ENCODE measurements at places on chromosomes 4 and X.
A peak's percentile ranks its signal among the peaks of the same experiment; 100 is the strongest.

GRCh38 chr4:13261486-13262257 lies 222.5 kb downstream of the RAB28 start:
- DNase-seq, result peak; percentile 22

GRCh38 chr4:138405466-138405891 lies 163.3 kb upstream of the SLC7A11 start:
- DNase-seq, result no peak

DNA sequence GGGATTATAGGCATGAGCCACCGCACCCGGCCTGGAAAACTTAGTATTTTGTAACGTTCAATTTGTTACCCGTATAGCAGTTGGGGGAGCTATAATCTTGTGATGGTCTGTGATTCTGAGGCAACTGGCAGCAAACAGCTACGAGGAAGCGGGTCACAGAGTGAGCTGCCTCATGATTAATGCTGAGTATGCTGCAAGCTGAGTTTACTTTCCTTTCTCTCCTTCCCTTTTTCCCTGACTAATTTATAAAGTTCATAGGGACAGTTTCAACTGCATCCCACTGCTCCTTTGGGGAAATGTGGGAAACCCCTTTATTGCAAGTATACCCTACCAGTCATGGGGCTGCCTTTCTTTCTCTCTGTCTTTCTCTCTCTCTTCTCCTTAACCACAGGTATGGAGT lies 17.7 kb upstream of the ELOVL6 start:
- no peak for DNase-seq

GRCh38 chrX:78092296-78092695 lies 11.8 kb upstream of the PGK1 start:
- peak; percentile 70 for DNase-seq

DNA sequence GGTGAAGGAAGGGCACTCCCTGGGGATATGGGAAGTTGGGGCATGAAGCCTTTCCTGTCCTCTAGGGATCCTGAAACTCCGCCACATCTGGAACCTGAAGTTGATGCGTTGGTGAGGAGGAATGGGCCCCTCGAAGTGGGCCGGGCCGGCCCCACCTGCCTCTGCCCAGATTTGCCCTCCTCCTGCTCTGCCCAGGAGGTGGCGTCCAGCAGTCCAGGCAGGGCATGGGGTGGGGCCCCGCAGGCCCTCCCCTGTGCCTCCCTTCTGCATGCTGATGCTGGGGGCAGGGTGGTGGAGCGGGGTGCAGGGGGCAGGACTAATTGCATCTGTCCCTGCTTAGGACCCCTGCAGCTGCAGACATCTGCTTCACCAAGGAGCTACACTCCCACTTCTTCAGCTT lies 1.8 kb downstream of the TAFAZZIN start:
- no peak for DNase-seq

- no peak for DNase-seq
Observed at GRCh38 chrX:135513130-135513515, 7.3 kb upstream of the INTS6L start.

DNA sequence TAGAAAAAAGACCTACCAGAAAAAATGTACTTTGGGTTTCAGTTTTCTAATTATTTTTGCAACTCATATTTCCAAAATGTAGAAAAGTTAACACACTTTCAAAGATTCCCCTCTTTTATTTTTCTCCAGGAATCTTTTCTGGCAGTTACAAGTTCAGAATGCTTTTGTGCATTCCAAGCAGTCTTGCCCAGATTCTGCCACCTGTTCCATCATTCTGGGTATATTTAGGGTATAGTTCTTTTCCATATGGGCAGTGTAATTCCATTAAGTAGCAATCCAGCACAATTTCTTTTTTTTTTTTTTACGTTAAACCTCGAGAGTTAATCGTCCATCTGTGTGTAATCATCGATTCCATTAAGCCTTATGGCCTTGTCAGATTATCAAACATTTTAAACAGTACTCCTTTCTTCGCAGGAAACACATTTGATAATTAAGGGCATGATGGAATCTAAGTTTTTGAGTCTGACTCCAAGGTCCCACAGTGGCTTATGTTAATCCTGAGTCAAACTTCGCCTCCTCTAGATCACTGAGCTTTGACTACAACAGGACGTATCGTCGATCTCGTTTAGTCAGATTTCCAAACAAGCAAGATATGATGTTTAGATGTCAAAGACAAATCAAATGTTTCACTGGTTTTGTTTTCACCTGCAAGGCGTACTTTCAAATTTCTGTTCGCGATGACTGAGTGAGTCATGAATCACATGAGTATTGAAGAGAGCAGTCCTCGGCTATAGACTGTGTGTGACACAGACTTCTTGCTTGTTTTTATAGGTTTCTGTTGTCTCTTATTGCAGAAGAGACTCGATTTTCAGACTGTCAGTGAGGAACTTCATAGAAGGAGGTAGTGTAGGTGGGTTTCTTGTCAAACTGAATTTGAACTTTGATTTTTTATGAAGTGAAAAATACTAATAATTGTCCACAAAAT lies 118.9 kb upstream of the GK2 start:
- DNase-seq, result no peak

- DNase-seq, result no peak
Observed at GRCh38 chr4:186760576-186760975, 36.9 kb upstream of the FAT1 start.

DNA sequence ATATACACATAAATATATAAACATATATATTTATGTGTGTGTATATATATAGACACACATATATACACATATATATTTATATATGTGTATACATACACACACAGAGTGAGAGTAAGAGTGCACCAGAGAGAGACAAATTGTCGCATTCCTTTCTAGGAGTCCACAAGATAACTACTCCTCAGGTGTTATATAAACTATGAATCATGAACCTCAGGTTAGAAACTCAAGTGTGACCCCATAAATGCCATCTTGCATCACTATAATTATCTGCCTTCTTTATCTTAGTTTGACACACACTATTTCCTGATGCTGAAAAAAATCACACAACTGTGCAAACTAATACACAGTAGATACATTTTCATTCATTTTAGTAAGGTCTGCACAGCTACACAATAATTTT lies 135.2 kb downstream of the PPARGC1A start:
- DNase-seq, result no peak

DNA sequence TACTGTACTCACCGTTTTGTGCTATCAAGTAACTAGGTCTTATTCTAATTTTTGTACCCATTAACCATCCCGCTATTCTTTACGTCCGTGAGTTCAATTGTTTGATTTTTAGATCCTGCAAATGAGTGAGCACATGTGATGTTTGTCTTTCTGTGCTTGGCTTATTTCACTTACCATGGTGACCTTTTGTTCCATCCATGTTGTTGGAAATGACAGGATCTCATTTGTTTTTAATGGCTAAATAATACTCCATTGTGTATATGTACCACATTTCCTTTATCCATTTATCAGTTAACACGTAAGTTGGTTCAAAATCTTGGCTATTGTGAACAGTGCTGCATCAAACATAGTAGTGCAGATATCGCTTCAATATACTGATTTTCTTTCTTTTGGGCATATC lies 48.3 kb downstream of the USP9X start:
- no peak for DNase-seq

DNA sequence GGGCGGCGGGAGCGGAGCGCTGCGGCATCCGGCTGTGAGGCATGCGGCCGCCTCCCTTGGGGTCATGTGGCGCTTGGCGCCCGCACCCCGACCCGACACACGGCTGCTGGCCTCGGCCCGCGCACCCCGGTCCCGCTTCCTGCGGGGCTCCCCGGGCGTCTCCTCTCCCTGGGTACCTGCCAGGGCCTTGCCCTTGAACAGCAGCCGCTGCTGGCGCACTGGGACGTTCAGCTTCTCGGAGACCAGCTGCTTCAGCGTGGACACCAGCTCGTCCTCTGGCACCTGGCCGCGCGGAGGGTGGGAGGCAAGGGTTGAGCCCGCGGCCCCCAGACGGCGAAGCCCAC lies 391 bp downstream of the UBL4A start:
- peak; percentile 7 for DNase-seq

DNA sequence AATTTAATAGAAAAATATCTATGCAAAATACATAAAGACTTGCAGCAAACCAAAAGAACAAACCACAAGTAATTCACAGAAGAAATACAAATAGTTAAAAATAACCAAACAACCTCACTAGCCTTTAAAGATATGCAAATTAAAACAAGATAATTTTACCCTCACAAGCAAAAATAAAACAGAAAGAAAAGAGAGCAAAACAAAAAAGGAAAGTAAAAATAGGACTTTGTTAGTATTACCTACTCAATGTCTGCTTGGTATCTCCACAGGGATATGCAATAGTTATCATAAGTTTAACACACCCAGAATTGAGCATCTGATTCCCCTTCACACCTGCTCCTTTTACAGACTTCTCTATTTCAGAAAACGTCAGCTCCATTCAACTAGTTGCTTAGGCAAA lies 737.5 kb upstream of the MAGEB2 start:
- DNase-seq, result no peak

DNA sequence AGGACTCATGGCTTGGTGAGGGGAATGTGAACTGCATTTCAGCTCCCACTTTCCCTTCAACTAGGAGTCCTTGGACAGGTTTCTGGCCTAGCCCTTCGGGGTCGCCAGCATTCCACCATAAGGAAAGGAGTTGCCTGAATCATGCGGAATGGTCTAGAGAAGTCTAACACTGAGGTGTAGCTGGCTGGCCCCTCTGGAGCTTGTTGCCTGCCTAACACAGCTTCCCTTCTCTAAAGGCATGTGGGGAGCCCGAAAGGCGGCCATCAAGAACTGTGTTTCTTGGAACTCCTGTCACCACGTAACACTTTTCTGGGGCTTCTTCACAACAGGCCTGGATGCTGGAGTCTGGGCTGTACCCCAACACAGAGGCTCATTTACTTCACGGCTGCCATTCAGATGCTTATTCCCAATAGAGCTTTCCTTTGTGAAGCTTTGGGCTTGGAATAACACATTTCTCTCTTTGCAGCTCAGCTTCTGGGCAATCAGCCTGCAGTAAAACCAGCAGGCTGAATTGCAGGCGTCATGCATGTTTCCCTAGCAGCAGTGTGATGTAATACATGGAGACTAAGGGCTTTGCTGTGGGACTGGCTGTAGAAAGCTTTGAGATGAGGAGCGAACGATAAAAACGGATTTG lies 5.4 kb downstream of the GABRQ start:
- DNase-seq, result no peak

- no peak for DNase-seq
Observed at GRCh38 chr4:26220696-26221095, 100.1 kb upstream of the RBPJ start.

GRCh38 chr4:94641702-94642560 lies 115.8 kb upstream of the BMPR1B start:
- DNase-seq, result no peak

- no peak for DNase-seq
Observed at GRCh38 chr4:26878794-26879391, 18.3 kb downstream of the STIM2 start.

GRCh38 chr4:183398298-183399125 lies 45.9 kb upstream of the CDKN2AIP start:
- DNase-seq, result peak; percentile 88

DNA sequence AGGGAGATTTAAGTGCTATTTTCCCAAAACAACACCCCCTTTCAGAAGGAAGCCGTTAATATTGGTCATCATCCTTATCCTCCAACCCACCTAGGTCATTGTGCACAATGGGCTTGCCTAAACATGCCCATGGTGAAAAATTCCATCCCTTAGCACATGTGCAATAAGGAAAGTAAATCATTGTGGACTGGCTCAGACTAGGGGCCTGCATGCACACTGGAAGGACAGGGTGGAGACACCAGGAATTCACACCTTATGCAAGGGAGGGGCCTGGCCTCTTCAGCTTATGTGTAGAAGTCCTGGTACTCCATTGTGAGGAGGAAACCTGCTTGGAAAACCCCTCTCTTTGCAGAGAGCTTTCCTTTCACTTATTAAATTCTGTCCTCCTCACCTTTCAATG lies 311.4 kb upstream of the NDST4 start:
- DNase-seq, result no peak

GRCh38 chrX:152902502-152902820 lies 4.6 kb downstream of the ZNF185 start:
- DNase-seq, result no peak

DNA sequence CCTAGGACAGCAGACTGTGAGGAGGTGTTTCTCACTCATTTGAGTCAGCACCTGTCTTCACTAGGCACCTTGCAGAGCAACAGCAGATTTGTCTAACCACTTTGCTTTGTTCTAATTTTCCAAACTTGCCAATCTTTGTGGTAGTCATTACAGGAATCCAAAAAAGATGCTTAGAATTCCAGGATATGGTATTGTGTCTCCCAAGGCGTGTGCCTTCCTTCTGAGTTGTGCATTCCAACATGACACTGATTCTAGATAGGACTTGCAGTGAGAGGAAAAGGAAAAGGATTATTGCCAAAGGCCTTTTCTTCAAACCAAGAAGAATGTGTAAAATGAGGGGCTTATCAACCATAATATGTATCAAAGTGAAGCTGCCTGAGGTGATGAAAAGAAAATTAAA lies 126.2 kb downstream of the MAPK10 start:
- DNase-seq, result no peak

DNA sequence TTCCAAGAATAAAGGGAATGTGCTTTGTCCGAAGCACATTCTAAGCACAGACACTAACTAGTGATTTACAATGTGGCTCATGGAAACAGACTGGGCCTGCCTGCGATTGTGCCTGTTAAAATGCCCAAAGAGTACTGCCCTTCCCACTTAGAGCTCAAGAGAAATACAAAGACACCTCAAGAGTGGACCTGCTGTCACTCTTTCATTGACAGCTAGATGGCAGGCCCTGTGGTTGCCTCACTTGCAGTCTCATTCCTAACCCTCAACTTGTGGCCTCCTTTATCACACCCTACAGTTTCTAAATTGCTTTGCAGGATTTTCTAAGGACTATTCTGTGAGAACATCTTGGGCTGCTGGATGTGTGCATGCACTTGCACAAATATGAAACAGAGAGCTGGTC lies 331.0 kb upstream of the EMCN start:
- peak; percentile 48 for DNase-seq

Measured in GM23338 (cell line).